Natural killer cell treated with Interleukin-12 subunit alpha and Interleukin-12 subunit beta and Interleukin-15 and Interleukin-18, amount 100 ng/mL, for 72 hours (primary cell): ENCODE measurements at places on chromosomes 5 and 9. TPM values are rescaled to one million over a fixed set of nuclear protein-coding genes. Genes with fewer than 3 reads are reported as not detected.

- no peak for DNase-seq
Measured at GRCh38 chr9:26975728-26976707, 19.8 kb downstream of the IFT74 start.

GRCh38 chr5:119864286-119864685 lies 234.9 kb downstream of the FAM170A start:
- no peak for DNase-seq

GRCh38 chr5:143539742-143540141 lies 136.3 kb upstream of the NR3C1 start:
- no peak for DNase-seq

GRCh38 chr5:125267636-125268248 lies 521.3 kb upstream of the ZNF608 start:
- DNase-seq, result no peak

DNA sequence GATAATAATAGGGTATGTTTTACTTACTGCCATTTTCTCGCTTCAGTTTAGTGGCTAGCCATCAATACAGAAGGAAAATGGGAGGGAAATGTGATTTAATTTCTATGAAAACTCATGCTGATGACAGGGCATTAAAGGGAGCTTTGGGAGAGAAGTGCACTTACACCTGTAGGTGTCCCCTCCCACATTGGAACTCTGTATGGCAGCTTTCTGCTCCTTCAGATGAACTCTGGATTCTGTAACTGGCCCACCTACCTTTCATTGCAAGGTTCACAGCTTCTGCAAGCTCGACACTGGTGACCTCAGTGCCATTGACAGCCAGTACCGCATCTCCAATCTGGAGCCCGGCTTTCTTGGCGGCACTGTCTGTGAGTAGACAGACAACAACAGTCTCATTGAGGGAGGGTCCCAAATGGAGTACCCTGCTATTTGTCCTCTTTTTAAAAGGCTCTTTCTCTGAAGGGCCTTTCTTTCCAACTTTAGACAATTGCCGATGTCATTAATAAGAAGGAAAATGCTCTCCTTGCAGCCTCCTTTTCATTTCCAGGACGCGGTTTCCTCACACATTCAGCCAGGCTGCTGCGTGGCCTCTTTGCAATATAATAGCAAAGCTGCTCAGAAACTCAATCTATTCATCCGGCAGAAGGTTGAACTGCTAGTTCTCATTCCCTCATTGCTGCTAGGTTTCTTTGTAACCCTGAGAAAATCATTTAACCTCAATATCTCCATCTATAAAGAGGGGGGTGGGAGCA lies 63.6 kb downstream of the NUDT12 start:
- DNase-seq, result no peak

DNA sequence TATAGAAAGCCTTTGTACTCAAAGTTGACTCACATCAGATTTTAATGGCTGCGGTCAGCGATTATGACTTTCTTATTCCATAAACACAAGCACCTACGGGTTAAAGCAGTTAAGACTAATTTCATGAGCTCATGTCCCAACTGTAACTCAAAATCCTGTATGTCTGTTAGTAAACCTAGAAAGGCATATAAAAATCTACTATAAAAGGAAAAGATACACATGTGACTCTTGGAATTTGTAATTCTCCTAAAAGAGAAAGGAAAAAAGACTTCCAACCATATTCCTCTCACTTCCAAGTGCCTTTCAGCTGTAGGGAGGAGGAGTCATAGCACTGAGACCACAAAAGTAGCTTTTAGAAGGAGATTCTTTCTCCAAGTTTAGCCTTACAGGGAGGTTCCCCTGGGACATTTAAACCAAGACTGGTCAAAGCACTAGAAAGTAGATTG lies 129.1 kb downstream of the EBF1 start:
- no peak for DNase-seq

DNA sequence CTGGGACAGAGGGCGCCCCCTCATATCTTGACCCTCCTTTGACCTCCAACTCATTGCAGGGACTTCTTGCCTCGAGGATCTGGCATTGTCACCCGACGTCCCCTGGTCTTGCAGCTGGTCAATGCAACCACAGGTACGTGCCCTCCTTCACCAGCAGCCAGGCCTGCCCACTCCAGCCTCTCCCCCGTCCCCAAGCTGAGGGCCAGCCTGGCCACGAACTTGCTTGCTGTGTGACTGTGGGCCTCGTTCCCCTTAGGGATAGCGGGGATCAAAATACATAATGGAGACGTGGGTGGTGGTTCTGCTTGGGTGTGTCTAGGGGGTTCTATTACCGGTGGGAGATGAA lies 15.0 kb downstream of the DNM1 start:
- DNase-seq, result no peak

GRCh38 chr9:5900622-5901021 lies 9.9 kb downstream of the MLANA start:
- no peak for DNase-seq

KCNN2 gene
- not detected for total RNA-seq

- DNase-seq, result no peak
Measured at GRCh38 chr5:144017119-144017518, 153.3 kb downstream of the YIPF5 start.

GRCh38 chr9:119050281-119050680 lies 319.0 kb downstream of the BRINP1 start:
- DNase-seq, result no peak

- peak; percentile 92 for DNase-seq
Measured at GRCh38 chr5:134555890-134556311, 30.4 kb downstream of the JADE2 start.

DNA sequence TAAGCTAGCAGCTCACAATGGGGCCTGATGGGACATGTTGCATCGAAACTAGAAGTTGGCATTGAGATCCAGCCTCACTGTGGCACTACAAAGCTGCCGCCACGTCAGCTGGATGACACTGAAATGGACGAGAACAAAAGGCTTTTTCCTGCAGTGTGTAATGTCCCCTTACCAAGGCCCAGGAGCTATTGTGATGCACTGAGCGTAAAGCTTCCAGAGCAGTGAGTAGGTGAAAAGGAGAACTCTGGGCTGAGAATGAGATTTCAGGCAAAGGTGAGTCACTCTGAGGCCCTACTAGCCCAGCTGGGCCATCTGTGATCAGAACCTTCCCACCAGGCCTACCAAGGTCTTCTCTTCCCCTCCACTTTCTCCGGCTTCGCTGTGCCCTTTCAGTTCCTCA lies 528.1 kb upstream of the KLF4 start:
- no peak for DNase-seq

DNA sequence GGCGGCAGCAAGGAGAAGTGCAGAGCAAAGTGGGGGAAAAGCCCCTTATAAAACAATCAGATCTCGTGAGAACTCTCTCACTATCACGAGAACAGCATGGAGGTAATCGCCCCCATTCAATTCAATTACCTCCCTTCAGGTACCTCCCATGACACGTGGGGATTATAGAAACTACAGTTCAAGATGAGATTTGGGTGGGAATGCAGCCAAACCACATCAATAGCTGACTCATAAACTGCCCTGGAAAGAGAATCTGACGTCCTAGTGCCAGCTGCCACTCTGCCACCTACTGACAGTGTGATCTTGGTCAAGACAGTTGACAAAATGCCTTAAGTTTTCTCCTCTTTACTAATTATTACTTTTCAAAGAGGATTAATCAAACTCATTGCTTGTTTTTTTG lies 128.3 kb downstream of the GPBP1 start:
- no peak for DNase-seq

OTULINL gene
- 14.6 TPM for total RNA-seq

DNA sequence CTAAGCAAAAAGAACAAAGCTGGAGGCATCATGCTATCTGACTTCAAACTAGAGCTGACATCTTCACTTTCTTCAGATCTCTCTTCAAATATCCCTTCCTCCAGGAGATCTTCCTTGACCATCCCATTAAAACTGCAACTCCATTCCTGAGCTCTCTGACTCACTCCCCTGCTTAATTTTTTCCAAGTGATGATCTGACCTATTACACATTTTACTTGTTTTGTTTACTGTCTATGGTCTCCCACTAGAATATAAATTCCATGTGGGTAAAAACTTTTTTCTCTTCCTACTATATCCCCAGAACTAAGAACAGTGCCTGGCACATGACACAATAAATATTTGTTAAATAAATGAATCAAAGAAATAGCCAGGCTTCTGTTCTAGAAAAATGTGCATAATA lies 87.5 kb downstream of the SLIT3 start:
- DNase-seq, result no peak

SHOC1 gene
- total RNA-seq, result not detected

DNA sequence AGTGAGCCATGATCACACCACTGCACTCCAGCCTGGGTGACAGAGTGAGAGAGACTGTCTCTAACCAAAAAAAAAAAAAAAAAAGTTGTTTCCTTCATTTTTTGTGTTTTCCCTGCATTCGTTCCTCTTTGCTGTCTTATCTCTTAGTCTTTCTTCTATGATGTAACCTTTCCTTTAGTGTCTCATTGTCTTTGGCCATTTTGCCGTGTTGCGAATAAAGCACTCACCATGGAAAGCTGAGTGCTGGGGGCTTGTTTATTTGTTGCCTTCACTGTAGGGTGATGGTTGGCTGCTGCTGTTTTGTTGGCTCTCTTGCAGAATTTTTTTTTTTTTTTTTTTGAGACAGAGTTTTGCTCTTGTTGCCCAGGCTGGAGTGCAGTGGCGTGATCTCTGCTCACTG lies 7.7 kb downstream of the EHMT1 start:
- no peak for DNase-seq

MRNIP gene
- total RNA-seq, result 15.9 TPM

GRCh38 chr5:127019928-127020327 lies 10.4 kb downstream of the MARCHF3 start:
- DNase-seq, result no peak

GRCh38 chr5:394671-395155 lies 48.3 kb upstream of the EXOC3 start:
- DNase-seq, result no peak

GRCh38 chr9:134066526-134066912 lies 1.3 kb downstream of the BRD3 start:
- no peak for DNase-seq

PTGES gene
- total RNA-seq, result not detected

CARD19 gene
- 21.7 TPM for total RNA-seq

- no peak for DNase-seq
Measured at GRCh38 chr9:69171049-69171448, 3.0 kb upstream of the TJP2 start.
